ENCODE measurements at places on chromosomes 6 and 20.

DNA sequence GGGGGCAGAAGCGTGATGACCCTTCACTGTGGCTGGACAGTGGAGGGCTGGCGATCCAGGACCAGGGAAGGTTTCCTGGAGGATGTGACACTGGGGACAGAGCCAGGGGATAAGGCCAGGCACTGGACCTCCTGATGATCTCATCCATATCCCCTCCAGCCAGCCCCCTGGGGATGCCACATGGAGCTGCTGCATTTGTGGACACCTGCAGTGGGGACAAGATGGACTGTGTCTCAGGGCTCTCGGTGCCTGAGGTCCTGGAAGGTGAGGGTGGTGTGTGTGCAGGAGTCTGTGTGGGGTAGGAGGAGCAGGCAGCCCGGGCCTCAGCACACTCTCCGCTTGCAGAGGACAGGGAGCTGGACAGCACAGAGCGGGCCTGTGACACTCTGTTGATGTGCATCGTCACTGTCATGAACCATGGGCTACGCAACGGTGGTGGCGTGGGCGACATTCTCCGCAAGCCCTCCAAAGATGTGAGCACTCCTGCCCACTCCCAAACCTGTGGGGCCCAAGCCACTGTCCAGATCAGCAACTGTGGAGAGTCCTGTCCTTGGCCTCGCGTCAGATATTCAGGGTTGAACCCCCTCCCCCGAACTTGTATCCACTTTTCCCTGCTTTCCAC is 19.9 kb downstream of the UQCC2 start:
- no peak for DNase-seq

- no peak for DNase-seq
These were observed 299.1 kb upstream of the ID4 start for GRCh38 chr6:19538096-19538495.

- DNase-seq: no peak
These were observed 51.0 kb downstream of the KCNK5 start for GRCh38 chr6:39178235-39178634.

GRCh38 chr20:2342243-2342642 is 38.5 kb upstream of the TGM6 start:
- DNase-seq: no peak

- DNase-seq: no peak
These were observed 54.0 kb upstream of the REV3L start for GRCh38 chr6:111536910-111537527.
